ENCODE measurements at places on chromosomes 1 and 21. TPM values are rescaled to one million over a fixed set of nuclear protein-coding genes. Genes with fewer than 3 reads are reported as not detected.

Gene KIF2C
- total RNA-seq, result 2.3 TPM

Gene AADACL4
- not detected for total RNA-seq

Gene LCE1E
- total RNA-seq, result not detected

Gene RGS8
- not detected for total RNA-seq

Gene OR2L13
- not detected for total RNA-seq

Gene ELAPOR1
- 0.06 TPM for total RNA-seq

Gene ZNF695
- 0.20 TPM for total RNA-seq

Gene TNFRSF18
- 4.1 TPM for total RNA-seq

Gene BRINP3
- total RNA-seq, result not detected

Gene AGT
- total RNA-seq, result 4.8 TPM

Gene PTGER3
- not detected for total RNA-seq

Gene ZNF281
- 8.7 TPM for total RNA-seq

Data from cardiac ventricle fibroblast (primary cell).